ENCODE measurements at places on chromosomes 3 and 15.
A peak's percentile ranks its signal among the peaks of the same experiment; 100 is the strongest.

- DNase-seq: no peak
Observed at GRCh38 chr3:155411500-155412223, 118.2 kb upstream of the STRIT1 start.

DNA sequence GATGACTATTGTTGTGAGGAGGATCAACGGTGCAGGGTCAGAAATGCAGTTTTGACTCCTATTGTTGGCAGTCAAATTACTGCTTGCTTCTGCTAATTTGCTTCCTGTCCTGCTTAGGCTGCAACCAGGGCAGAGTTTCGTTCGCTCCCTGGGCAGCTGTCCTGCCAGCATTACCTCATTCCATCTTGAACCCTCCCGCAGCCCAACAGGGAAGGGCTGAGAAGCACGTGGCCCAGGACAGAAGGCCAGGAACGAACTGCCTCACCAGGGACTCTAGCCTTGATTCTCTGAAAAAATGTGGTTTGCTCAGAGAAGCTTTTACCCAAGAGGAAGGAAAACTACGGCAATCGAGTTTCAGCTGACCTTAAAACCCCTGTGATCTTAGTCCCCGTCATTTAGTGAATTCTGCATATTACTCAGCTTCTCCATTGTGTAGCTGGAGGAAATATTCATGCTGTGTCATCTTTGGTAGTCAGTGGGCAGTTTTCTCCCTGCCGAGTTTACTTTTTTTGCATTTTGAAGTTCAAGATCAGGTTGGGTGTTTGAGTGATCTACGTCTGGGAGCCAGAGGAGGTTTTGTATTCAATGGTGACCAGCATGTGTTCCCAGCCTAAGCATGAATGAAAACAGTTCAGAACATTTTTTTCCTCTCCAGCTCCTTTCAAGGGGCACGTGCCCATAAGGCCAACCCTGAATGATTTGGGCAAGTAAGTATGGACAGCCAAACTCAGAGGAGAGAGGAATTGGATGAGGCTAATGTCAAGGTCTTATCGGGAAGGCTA lies 23.0 kb downstream of the TLNRD1 start:
- no peak for DNase-seq

- peak; percentile 84 for DNase-seq
Observed at GRCh38 chr15:80778964-80779657, at the start of gene CEMIP. Gene CEMIP (plus strand): TSS chr15:80779370. CDS start chr15:80873880, 94,510 bp downstream.

DNA sequence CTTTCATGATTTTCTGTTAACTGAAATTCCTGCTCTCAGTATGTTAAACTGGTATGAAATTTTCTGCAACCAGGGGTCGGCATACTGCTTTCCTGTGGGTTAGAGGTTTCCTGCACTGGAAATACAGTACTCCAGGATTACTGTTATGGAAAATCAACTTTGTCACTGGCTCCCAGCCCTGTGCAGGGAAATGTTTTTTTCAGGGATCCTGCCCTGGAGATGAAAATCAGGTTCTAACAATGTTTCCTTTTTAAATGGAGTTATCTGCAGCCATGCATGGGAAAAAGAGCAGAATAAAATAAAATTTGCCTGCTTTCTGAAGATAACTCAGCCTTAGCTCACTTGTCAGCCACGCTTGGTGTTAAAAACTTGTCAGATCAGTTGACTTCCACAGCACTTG lies 220.4 kb downstream of the IL5RA start:
- DNase-seq: no peak

DNA sequence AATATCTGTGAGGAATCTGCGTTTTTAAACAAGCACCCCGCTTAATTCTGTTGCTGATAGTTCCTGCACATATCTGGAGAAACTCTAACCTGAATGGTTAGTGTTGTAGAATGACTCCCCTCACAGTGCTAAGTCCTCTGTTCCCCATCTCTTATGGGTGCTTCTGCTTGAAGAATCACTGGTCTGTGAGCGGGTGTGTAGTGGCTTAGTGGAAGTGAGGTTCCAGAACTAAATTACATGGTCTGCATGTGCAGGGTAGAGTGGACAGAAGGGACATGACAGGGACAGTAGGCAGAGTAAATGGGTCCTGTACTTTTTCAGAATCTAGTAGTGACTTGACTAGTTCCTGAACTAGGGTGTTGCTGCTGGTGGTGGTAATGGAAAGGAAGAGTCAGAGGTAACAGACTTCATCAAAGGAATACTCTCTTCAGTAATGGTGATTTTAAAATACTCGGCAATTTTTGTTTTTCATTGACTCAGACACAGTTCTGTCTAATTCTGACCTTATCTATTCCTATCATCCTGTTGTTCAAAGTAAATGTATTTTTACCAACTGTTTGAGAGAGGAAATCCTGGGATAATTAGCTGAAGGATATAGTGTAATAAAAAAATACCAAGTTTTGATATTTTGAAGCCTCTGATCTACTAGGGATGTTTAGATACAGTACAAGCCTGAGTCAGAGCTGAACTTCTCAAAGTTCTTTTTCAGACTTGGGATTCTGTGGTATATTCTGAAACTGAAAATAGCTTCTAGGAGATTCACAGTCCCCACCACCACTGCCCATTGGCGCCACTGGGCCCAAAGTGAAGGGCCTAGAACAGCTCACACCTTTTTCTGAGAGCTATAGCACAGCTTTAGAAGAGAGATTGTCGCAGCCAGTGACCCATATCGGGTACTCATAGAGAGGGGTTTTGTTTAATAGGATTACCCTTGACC lies 55.5 kb downstream of the FNDC3B start:
- no peak for DNase-seq

Data from progenitor cell of endocrine pancreas (in vitro differentiated cells).